ENCODE measurements at places on chromosomes 3 and 15. TPM values are rescaled to one million over a fixed set of nuclear protein-coding genes. Genes with fewer than 3 reads are reported as not detected.
A peak's percentile ranks its signal among the peaks of the same experiment; 100 is the strongest.

DNA sequence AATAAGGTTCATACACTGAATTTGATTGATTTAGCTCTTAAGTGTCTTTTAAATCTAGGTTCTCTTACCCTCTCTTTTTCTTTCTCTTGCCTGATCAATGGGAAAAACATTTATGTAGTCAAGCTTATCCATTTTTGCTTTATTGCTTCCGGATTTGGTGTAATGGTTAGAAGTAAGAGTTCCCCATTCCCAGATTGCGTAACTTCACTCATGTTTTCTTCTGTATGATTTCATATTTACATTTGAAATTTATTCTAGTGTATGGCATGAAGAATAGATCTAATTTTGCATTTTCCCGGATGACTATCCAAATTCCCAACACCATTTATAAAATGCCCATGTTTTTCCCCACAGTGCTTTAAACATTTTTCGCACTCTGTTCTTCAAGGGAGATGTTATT lies 27.9 kb upstream of the SV2B start:
- DNase-seq = no peak

DNA sequence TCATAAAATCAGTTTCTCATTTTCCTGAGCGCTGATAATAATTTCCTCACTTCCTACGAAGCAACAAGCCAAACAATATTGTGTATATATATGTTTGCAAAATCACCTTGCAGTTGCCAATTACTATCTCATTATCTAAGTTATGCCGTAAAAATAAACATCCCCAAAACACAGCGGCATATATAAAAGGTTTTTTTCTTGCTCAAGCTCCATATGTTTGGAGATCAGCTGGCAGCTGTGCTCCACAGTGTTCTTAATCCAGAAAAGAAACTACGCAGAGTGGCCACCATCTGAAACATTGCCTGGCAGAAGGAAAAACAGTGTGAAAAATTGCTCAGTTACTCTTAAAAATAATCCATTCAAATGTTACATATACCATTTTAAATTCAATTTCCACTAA lies 951.4 kb downstream of the PLOD2 start:
- no peak for DNase-seq

DNA sequence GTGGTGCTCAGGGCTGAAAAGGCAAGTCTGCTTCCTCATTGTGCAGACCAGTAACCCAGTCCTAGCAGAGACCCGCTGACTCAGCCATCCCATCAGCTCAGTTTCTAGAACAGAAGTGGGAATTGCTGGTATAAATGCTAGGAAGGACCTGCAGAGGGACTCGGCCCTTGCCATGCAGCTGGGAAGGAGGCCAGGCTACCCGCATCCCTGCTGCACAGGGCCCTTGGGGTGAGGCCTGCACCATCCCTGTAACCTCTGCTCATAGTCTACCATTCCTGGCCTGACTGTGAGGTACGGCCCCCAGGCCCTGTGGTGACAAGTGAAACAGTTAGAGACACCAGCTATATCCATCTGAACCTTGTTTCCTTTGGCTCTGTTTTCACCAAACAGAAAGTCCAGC lies 23.5 kb downstream of the RAB6B start:
- no peak for DNase-seq

- no peak for DNase-seq
Measured at GRCh38 chr15:59522988-59523461, 85.0 kb downstream of the FAM81A start.

DNA sequence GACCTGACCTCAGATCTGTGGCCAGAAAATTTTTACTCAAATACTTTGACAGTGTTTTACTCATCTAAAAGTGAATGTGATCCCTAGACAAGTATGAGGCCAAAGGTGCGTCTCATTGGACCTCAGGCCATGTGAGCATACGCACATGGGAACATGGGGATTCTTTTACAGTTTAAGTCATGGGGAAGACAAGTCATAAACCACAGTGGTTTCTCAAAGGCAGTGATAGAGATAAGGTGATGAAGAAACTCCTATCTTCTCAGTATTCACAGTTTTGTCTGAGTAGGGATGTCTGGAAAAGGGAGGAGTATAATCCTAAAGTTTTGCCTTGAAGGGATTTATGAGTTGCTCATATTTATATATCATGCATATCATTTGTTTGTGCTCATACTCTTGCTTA lies 173.8 kb downstream of the FNDC3B start:
- DNase-seq = no peak

- peak; percentile 47 for DNase-seq
Measured at GRCh38 chr3:43497905-43498365, 123.9 kb downstream of the ANO10 start.

- no peak for DNase-seq
Measured at GRCh38 chr15:74176262-74177214, 3.0 kb downstream of the ISLR start.

- no peak for DNase-seq
Measured at GRCh38 chr3:28134792-28135375, 106.5 kb upstream of the CMC1 start.

GRCh38 chr3:181616088-181617070 lies 95.3 kb upstream of the SOX2 start:
- no peak for DNase-seq

DNA sequence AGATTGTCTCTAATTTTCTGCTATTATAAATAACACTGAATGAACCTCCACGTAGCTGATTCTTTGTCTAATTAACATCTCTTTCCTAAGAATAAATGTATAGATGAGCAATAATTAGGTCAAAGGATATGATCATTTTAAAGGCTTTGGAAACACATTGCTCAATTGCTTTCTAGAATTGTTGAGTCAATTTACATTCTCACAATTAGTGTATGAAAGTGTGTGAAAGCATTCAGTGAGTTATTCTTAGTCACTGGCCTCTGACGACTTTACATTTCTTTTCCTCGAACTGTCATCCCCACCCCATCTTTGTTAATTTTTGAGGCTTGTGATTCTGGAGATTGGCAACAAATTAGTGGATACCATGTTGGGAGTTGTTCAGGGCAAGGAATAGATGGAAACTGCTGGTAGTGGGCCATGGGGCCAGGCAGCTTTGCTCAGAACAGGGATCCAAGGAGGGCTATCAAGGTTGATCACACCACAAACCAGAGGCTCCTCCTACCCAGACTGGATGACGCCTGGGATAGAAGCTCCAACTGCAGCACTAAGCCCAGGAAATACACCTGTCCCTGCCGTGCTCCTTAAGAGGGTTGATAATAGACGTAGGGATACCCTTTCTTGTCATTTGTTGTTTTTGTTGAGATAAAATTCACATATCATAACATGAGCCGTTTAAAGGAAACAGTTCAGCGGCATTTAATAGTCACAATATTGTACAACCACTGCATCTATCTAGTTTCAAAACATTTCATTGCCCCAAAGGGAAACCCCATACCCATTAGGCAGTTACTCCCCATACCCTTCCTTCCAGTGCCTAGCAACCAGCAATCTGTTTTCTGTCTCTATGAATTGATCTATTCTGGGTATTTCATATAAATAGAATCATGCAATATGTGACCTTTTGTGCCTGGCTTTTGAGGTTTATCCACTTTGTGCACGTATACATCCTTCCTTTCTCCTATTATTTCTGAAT lies 27.9 kb downstream of the EIF1B start:
- no peak for DNase-seq

DNA sequence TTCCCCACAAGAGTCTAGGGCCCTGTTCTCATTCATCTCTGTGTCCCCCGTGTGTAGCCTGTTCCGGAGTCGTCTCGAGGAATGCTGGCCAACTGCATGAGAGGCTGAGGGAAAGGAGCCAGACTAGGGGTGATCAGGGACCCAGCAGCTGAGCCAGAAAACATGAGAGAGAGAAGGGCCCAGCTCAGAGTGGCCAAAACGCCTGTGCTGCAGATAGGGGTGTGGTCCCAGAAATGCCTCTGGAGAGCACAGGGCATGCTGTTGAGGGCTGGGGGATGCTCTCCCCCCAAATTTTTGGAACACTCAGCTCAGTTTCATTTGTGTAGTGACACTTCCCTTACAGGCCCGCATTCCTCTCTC lies 14.1 kb downstream of the CYP1A2 start:
- DNase-seq = no peak

DNA sequence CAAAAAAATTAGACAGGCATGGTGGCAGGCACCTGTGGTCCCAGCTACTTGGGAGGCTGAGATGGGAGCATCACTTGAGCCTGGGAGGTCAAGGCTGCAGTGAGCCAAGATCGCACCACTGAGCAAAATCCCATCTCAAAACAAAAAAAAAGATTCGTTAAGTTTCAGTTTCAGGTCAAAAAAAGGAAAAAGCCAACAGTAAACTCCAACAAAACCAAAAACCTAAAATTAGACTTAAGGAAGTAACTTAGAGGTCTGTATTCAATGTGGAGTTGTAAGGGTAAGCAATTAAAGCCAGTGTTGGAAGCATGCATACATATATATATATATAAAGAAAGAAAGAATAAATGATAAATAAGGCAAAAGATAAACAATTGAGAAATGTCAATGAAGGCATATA lies 11.8 kb downstream of the KPNA1 start:
- no peak for DNase-seq

GRCh38 chr3:143240886-143241285 lies 121.3 kb downstream of the CHST2 start:
- peak; percentile 5 for DNase-seq

GRCh38 chr3:116863822-116864589 lies 154.4 kb downstream of the TUSC7 start:
- peak; percentile 49 for DNase-seq

GRCh38 chr3:102026656-102027055 lies 177.3 kb downstream of the NFKBIZ start:
- no peak for DNase-seq

DNA sequence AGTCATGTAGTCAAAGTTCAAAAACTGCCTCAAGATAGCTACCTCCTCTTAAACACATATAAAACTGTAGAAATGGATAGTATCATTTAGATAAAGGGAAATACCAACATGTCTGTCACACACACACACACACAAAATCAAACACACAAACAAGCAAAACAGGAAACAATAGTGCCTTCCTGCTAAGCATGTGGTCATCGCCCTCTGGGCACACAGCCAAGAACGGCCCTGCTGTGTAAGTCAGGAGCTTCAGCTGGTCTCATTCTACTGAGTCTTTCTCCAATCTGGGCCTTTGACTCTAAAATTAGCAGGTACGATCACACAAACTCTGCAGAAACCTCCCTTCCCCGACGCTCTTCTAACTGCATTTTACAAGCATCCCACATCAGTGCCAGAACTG lies 272.2 kb upstream of the CHRNA7 start:
- peak; percentile 67 for DNase-seq

DNA sequence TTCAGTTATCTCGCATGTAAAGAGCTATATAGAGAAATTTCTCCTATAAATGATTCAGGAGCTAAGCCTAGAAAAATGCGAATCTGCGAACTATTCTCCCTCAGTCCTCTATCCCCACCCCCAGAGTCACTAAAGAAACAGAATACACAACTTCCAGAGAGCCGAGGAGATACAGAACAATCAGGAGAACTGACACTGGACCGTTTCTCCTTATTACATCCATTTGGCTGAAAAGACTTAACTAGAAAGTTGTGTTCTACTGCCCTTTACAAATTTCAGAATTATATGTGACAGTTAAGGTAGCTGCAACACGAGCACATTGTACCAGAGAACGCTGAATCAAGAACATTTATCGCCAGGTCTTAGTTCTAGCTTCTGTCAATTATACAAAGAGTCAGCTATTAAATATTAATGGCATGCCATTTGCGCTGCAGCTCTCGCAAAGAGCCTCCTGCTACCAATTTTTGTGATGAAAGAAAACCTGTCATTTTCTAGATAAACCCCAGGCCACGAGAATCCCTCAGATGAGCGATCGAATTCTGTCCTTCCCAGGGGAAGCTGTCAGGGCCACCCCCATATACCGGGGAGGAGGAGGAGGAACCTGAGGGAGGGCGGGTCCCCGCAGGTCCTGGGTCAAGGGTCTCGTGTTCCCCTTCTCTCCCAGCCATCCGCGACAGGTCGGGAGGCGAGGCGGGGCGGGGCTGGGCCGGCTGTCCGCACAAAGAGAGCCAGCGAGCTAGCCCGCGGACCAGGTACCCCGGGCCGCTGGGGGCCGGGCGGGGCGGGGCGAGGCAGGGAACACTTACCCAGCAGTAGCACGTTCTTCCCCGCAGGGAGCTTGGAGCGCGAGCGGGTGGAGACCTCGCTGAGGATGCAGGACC lies 878 bp downstream of the DYNC1LI1 start:
- peak; percentile 64 for DNase-seq

GRCh38 chr3:8983591-8983990 lies 20.3 kb upstream of the RAD18 start:
- no peak for DNase-seq

GRCh38 chr3:154170300-154170699 lies 49.1 kb downstream of the ARHGEF26 start:
- DNase-seq = no peak

GRCh38 chr15:79004336-79004735 lies 59.5 kb upstream of the CTSH start:
- peak; percentile 77 for DNase-seq

- no peak for DNase-seq
Measured at GRCh38 chr3:52498137-52499054, 3.3 kb downstream of the STAB1 start.

DNA sequence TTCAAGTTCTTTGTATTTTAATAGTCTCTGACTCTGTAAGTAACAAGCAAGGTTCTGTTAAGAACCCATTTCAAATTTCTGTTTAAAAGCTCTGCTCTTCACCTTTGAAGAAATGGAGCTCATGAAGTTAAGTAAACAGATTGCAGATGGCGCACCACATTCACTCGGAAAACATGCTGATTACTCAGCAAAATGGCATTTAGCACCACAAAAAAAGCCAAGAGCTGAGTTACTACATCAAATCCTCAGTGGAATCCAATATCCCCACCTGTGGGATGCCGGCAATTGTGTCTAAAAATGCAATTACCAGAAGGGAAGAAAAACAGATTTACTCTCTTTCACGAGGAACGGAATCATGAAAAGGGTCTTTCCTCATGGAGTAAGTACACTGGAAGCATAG lies 758.0 kb downstream of the NTRK3 start:
- no peak for DNase-seq

GRCh38 chr15:90945091-90945490 lies 9.6 kb upstream of the RCCD1 start:
- no peak for DNase-seq

The TLR9 gene
- total RNA-seq = under 0.01 TPM

The PLA2G4E gene
- not detected for total RNA-seq

The RBPMS2 gene
- 0.14 TPM for total RNA-seq

The FOXB1 gene
- not detected for total RNA-seq

The KBTBD13 gene
- total RNA-seq = not detected

The GOLGA6D gene
- total RNA-seq = not detected

The LRRN1 gene
- not detected for total RNA-seq

The NLGN1 gene
- total RNA-seq = 2.6 TPM

The LYZL4 gene
- total RNA-seq = not detected

The RTP1 gene
- not detected for total RNA-seq

The MYEF2 gene
- total RNA-seq = 8.4 TPM
